ENCODE measurements at places on chromosomes 13 and 19.

DNA sequence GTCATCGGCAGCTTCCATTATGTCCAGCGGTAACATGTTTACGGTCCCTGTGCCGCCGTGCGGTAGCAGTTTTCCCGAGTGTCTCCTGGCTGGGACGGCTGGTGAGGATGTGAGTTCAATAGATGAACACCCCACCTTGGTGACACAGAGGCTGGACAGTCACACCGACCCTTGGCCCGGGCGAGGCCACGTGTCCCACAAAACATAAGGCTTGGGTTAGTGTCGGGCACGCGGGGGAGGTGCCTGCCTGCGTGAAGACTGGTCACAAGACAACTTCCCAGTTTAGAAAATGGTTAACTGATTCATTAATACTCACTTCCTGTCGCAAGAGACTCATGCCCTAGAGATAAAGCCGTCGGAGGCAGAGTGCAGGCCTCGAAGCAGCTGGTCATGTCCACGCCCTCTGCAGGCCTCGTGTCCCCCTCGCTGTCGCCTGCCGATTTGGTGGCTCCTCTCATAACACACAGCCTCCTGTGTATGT is 17.2 kb downstream of the RASA3 start:
- DNase-seq = no peak

- DNase-seq = no peak
These were observed 1314.5 kb upstream of the MIR17HG start for GRCh38 chr13:90032841-90033493.

DNA sequence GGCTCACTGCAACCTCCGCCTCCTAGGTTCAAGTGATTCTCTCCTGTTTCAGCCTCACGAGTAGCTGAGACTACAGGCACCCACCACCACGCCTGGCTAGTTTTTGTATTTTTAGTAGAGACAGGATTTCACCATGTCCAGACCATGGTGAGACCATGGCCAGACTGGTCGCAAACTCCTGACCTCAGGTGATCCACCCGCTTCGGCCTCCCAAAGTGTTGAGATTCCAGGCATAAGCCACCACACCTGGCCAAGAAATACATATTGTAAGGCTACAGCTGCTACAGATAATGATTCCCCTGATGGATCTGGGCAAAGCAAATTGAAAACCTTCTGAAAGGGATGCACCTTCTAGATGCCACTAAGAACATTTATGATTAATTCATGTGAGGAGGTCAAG is 17.8 kb downstream of the PLPP2 start:
- DNase-seq = no peak

DNA sequence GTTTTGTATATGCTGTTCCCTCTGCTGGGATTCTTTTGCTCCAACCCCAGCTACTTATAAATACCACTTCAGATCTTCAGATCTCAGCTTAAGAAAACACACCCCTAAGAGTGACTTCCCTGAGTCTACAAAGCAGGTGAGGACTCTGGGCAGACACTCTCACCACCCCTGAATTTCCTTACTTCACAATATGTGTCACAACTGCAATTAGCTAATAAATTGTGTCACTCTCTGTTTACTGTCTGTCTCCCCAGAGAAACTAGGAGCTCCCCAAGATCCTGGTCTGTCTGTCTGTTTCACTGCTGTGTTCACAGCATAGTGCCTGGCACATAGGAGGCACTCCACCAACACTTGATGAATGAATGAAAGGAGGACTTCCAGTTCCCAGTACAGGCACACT is 14.4 kb downstream of the CEBPA start:
- DNase-seq = no peak

DNA sequence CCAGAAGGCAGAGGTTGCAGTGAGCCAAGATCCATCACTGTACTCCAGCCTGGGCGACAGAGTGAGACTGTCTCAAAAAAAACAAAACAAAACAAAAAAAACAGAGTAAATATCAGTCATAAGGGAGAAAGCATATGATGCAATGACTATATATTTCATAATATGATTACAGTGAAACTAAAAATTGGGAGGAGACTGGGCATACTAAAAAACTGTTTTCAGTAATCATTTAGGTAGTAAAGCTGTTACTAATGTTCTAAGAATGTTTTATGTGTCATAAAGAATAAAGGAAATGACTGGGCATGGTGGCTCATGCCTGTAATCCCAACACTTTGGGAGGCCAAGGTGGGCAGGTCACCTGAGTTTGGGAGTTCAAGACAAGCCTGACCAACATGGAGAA is 15.9 kb downstream of the ZNF573 start:
- no peak for DNase-seq

- no peak for DNase-seq
These were observed 10.2 kb upstream of the SUPT20H start for GRCh38 chr13:37069597-37070103.

DNA sequence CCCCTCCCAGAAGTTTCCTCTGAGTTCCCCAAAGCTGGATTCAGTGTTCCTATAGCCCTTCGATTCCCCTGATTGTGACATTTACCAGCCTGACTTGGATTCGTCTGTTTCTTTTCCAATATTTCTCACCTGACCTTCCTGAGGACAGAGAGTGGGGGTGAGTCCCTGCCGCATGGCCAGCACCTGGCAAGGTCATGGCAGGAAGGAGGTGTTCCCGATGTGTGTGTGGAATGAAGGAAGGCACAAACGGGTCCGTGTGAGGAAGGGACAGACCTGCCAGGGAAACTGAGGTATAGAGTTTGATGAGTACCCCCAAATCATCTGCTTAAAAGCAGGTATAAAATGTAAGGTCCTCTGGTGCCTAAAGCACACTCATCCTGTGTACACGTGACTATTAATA is 3.3 kb downstream of the COL4A1 start:
- no peak for DNase-seq

GRCh38 chr19:4980067-4980466 is 11.2 kb downstream of the KDM4B start:
- DNase-seq = no peak

DNA sequence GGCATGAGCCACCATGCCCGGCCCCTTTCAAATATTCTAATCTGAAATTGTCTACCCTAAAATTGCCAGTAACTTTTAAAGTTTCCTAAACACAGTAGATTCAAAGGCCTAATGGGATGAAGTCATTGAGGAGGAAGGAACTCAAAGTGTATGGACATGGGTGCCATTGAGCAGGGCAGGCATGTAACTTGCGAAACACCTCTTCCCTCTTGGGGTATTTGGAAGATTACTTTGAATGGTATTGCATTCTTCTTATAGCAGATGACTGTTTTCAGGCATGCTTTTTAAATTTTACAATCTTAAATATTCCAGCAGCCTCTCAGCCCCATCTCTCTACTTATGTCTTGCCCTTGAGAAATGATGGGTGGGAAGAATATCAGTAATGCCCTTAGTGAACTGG is 21.0 kb downstream of the TM9SF2 start:
- DNase-seq = no peak

DNA sequence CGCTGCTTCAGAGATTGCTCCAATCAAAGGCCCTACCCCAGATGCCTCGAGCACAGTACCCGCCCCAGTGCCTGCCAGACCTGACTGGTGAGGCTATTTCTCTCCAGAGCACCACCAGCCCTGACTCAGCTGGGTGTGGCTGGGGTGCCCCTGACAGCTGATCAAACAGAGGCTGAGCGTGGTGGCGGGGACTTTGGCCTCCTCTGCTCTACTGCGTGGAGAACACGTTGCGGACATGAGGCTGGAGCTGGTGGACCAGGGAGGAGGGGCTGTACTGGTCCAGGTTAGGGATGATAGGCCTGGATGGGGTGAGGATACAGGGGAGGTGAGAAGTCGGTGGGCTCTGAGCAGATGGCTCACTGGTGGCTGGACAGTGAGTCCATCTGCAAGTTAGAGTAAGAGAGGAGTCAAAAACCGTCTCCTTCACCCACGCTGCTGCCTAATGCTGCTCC is 3.5 kb upstream of the DOCK6 start:
- DNase-seq = no peak

GRCh38 chr19:12912571-12912970 is 6.5 kb downstream of the SYCE2 start:
- no peak for DNase-seq

GRCh38 chr19:7871437-7872305 is 2.5 kb downstream of the PRR36 start:
- peak; percentile 76 for DNase-seq

Data from smooth muscle cell of the brain vasculature (primary cell).